ENCODE measurements at places on chromosomes 1 and 21.

DNA sequence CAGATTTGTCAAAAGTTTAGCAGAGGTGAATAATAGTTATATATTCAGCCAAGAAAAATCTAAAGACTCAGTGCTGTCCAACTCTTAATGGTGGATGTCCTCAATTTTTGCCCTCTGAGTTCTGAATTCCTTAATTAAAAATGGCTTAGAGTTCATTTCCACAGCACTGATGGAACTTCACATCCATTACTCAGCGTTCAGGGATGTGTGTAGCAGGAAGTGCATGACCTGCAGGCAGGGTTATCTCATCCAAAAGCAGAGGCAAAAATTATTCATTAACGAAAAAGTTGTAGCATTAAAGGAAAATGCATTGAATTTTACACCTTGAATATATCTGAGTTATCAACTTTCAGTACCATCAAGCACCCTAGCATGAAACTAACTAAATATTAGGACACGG, 96.7 kb downstream of the ZP4 start:
- no peak overlapping the region for H3K27ac ChIP-seq
- H3K4me3 ChIP-seq, result no peak overlapping the region
- H3K4me1 ChIP-seq, result no peaks in the 10 kb centered on the region
- no peaks in the 10 kb centered on the region for H3K27me3 ChIP-seq

DNA sequence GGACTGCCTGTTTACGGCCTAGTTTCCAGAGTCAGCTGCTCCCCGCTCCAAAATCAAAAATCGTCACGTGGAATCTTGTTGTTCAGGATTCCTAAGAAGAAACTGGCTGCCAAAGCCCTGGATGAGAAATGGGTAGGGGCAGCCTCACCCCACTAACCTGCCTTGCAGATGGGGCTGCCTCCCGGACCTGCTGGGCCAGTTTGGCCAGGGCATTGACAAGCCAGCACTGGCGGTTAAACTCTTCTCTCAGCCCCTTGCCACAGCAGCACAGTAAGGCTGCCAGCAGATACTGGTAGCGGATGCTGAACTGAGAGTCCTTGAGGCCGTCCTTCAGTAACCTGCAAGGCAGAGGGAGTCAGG, 31.6 kb upstream of the PPP1R15B start:
- no peak for DNase-seq
- H3K4me1 ChIP-seq, result peaks cover 8% of the 10 kb centered on the region
- peaks cover 6% of the 10 kb centered on the region for H3K36me3 ChIP-seq
- no peak overlapping the region for H3K4me3 ChIP-seq
- H3K27me3 ChIP-seq, result no peaks in the 10 kb centered on the region

DNA sequence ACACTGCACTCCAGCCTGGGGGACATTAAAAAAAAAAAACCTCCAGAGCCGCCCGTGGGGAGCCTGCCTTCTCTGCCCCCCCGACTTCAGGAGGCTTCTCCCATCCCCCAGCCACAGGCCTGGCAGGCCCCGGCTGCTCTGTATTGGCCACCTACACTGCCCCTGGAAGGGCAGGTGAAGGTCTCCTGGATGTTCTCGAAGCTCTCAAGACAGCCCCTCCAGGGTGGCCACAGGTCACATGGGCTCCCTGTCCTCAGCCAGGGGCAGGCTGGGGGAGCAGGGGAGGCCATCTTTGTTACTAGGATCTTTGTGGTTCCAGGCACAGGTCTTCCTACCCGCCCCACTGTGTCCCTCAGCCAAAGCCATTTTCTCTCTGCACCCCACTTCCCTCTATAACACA, 32.8 kb downstream of the PADI6 start:
- no peak overlapping the region for H3K4me3 ChIP-seq
- H3K36me3 ChIP-seq, result no peaks in the 10 kb centered on the region
- no peak overlapping the region for H3K27ac ChIP-seq
- DNase-seq, result no peak
- no peaks in the 10 kb centered on the region for H3K27me3 ChIP-seq

- no peak for DNase-seq
- peaks cover 45% of the 10 kb centered on the region for H3K4me1 ChIP-seq
- no peaks in the 10 kb centered on the region for H3K27me3 ChIP-seq
- no peak overlapping the region for H3K4me3 ChIP-seq
These were observed 51.8 kb downstream of the RUNX1 start for GRCh38 chr21:34997294-34997693.

DNA sequence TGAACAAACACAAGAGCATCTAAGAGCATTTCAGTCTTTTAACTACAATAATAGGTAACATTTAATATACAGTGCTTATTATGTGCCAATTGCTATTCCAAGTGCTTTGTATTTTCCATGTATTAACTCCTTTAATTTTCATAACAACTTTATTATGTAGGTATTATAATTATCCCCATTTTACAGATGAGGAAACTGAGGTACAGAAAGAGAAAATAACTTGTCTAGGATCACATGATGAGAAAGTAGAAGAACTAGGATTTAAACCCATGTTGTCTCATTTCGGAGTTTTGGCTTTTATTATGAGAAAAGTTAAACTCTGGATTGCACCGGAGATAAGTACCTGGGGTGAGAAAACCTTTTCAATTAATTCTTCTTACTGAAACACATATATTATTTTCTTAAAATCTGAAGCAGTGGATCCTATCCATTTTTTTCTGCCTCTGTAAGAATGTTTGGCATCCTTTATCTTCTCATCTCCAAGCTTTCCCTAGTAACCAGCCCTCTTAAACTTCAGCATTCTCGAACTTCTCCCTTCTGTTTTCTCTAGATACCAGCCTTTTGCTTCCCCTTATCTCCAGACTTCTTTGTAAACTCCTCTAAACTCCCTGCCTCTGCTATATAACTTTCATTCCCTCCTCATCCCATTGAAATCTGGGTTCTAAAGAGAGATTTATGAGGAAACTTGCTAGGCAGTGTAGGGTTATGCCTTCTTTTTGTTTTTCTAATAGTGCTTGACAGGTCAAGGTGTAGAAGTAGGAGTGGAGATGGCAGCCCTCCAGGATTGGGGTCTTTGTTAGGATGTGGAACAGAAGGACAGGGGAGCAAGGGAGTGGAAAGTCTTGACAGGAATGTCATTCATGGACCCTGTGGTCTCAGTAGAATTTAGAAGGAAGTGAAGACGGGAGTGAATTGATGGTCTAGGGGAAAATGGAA, 28.3 kb downstream of the POU2F1 start:
- DNase-seq, result no peak
- peaks cover 6% of the 10 kb centered on the region for H3K4me1 ChIP-seq
- H3K27me3 ChIP-seq, result no peaks in the 10 kb centered on the region
